ENCODE measurements at places on chromosomes 6 and 20.
A peak's percentile ranks its signal among the peaks of the same experiment; 100 is the strongest.

GRCh38 chr6:22784601-22785410, 215.4 kb downstream of the HDGFL1 start:
- DNase-seq = peak; percentile 67

- DNase-seq = no peak
These were observed 49.7 kb upstream of the TGM3 start for GRCh38 chr20:2246069-2246491.

DNA sequence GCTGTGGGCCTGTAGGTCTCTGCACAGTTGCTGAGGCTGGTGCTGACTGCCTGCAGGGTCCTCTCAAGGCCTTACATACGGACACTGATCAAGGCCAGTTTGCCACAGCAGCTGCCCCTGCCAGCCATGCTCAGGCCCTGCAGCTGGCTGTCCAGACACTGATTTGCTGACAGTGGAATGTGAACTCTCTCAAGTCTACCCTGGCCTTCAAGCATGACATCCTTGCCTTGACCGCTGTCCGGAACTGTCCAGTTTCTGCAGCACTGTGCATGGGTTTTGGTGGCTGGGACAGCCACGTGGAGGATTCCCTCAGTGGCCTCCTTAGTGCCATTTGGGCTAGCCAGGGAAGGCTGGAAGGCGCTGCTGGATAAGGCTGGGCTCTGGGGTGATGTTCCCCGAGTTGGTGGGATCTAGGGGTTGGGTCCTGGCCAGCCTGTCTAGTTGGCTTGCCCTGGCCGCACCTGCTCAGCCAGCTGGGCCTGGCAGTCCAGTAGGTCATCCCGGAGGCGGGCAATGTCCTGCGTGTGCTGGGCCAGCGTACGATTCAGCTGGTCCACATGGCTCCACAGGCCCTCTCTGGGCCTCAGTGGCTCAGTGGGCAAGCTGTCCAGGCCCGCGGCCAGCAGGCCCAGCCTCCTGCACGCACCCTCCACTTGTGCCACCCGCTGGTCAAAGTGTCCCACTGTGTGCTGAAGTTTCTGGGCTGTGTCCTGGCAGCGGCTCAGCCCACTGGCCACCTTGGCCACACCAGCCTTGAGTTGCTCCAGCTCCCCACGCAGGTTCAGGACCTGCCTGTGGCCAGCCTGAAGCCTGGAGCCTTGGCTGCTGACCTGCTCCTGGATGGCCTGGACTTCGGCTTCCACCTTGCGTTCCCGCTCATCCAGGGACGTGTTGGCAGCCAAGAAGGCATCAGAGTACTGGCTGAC, 5.5 kb downstream of the EMILIN3 start:
- no peak for DNase-seq

DNA sequence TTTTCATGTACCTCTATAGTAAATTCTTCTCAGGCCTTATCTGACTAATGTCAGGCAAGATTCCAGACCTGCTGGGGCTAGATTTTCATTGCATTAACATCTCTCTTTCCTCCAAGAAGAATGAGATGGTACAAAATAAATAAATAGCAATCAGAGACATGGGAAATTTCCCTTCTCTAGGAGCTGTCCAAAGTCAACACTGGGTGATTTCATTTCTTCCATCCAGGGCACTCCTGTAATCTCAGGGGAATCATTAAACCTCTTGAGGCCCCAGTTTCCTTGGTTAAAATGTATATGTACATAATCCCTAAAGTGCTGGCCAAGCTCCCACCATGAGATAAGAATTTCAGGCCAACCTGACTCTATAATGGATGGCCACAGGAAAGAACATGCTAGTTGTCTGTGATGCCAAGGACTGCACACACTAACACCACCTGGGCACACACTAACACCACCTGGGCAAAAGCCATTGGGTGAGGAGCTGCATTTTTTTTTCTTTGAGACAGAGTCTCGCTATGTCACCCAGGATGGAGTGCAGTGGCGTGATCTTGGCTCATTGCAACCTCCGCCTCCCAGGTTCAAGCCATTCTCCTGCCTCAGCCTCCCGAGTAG, 912 bp downstream of the IL17F start:
- DNase-seq = no peak

DNA sequence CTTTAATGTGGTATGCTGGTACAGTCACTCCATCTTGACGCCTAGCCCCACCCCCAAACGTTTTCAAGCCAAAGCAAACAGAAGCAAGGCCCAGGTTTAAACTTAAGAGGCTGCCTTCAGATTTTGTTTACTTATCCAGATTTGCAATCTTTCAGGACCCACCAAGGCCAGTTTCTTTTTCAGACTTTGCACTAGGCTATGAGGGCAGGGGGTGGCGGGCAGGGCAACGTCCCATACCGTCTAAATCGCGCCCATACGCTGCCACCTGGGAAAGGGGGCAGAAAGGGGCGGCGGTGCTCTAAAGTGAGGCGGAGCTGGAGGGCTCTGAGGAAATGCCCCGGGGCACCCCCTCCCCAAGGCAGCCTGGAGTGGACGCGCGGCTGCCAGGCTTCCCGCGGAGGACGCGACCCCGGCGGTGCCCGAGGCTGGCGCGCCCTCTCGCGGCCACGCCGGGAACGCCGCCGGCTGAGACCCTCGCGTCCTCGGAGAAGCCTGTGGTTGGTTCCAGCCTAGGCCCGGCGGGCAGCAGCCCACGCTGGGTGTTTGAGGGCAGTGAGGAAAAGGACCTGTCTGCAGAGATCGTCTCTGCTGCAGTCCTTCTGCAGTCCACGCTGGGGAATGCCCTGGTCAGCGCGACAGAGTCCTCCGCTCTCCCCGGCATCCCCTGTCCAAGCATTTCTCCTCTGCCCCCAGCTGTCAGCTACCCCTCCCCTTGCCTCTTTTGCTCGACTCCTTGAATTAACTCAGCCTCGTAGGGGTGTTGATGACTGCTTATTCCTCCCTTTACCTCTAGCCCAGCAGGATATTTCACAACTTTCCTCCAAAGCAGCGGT, 129.2 kb upstream of the PRND start:
- DNase-seq = peak; percentile 72

All from fibroblast of lung (primary cell).